Stimulated activated CD4-positive, alpha-beta T cell treated with anti-CD3 and anti-CD28 coated beads, Interleukin-4, amount 100 ng/mL, for 24 hours (primary cell): ENCODE measurements at places on chromosomes 16 and 17.

- no peak for DNase-seq
These were observed 4.7 kb upstream of the CDH15 start for GRCh38 chr16:89166696-89167424.

- peak; percentile 6 for DNase-seq
These were observed 560.6 kb downstream of the CDH13 start for GRCh38 chr16:83187405-83187804.

DNA sequence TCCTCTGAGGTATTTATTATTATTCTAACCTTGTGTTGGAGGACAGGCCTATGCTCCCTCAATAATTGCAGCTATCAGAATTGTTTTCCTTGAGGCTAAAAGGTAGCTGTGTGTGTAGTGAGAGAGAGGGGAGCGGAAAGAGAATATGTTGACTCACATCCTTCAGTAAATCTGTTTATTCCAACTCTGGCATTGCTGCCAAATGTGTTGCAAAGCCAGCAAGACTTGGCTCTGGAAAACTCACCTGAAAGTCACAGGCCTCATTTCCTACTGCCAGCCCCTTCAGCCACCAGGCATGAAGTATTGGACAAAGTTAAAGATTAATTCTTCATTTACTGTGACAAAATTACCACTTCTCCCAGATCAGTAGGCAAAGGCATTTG is 9.6 kb downstream of the CA10 start:
- no peak for DNase-seq

DNA sequence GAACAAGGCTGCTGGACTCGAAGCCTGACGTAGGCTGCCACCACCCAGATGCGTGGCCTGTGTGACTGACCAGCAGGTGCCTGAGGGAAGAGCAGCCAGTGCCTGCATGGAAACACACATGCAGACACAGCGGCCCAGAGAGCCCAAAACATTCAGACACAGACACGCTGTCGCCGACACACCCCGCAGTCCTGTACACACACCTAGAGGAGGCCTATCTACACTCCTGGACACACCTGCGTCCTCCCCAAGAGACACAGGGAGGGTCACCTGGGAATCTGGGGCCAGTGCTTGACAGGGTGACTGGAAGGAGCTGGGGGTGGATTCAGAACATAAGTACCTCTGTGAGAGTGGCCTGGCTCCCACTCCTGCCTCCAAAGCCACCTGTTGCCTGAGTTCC is 6.1 kb upstream of the TSPOAP1 start:
- no peak for DNase-seq

GRCh38 chr17:66885417-66885816 is 50.5 kb downstream of the CACNG5 start:
- DNase-seq: no peak

DNA sequence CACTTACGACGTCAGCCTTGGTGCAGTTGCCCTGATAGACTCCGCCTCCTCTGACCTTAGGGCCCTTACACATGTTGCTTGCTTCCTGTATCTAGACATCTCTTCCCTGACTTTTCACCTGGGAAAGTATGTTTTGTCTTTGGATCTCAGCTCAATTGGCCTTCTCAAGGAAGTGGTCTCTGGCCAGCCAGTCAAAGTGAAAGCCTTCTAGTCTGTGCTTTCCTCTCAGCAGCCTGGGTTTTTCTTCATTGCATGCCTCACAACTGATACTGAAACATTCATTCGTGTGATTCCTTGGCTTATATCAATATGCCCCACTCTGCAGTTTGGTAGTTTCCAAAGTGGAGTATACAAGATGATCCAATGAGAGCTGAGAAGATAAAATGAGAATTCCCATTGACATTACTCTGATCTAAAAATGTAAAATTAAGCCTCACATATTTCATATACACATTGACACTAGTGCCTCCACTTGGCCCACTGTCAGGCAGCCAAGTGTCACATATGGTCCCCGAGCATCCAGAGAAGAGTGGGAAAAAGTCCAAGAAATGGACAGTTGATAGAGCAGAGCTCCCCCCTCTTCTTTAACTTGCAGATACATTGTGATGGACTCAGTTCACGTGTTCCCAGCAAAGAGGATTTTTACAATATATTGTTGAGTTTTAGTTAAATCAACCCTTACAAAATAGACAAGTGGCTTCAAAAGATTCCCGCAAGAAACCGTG is 371.2 kb upstream of the ASIC2 start:
- DNase-seq: no peak

DNA sequence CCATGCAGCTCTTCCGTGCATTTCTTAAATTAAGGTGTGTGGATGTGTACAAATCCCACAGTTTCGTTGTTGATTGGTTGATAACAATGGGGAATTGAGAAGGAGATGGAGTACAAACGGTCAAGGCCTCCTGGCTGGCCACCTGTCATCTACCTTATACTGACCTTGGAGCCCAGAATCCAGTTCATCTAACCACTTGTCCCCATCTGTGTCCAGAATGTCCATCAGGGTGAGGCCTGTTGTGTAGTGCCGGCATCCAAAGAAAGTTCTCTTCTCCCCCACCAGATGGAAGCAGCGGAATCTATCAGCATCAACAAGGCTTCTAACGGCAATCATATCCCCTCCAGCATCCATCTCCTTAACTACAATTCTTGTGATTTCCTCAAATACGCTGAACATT is 1.5 kb downstream of the GSDMB start:
- DNase-seq: no peak

DNA sequence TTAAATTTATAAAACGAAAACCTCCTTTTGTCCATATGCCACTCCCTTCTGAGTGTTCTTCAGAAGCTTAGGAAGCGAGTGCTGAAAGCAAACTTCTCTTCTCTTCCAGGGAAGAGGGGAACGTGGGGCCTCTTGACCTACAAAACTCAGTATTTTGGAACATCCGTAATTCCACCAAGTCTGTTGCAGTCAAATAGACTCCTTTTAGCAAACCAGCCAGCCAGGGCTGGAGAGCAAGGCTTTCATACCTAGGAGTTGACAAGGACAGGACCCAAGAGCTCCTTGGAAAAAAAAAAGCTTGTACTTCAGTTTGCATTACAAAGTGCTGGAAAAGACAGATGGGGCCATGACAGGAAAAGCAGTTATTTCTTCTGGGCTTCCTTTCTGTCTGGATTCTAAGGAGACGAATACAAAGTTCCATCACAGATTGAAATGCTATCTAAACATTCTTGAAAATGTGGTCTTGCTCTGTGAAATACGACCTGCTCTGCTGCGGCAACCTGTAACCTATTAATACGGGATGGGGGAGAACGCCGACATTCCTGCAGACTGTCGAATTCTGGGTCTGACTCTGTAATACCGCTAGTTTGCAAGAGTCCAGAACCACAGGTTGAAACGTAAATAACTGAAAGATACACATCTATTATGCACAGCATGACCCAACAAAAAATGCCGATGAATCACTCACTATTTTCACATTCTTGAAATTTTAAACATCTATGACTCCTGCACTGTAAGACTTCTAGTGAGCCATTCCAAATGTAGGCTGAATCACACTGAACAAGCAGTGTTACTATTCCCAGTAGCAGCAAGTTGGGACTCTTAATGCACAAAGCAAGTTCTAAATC is 20.6 kb downstream of the VPS53 start:
- DNase-seq: no peak

- no peak for DNase-seq
These were observed 23.4 kb downstream of the NUP85 start for GRCh38 chr17:75228847-75229246.

DNA sequence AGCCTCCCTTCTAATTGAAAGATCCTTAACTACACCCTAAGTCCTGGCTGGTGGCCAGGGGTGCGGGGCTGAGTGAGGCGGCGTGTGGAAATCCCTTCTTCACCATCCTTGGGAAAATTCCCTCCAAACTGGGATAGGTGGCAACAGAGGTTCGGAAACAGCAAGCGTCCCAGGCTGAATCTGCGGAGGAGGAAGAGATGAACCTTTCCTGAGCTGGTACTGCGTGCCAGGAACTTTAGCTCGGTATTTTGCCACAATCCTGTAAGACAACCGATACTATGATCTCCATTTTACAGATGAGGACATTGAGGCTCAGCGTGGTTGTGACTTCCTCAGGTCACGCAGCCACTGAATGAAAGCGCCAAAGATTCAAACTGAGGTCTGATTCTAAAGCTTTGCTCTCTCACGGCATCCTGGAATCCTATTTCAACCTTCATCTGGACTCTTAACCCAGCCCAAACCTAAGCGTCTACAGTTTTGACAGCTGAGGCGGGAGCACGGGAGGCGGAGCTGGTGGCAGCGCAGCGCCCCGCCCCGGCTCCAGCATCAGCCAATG is 583 bp upstream of the CYLD start:
- no peak for DNase-seq

DNA sequence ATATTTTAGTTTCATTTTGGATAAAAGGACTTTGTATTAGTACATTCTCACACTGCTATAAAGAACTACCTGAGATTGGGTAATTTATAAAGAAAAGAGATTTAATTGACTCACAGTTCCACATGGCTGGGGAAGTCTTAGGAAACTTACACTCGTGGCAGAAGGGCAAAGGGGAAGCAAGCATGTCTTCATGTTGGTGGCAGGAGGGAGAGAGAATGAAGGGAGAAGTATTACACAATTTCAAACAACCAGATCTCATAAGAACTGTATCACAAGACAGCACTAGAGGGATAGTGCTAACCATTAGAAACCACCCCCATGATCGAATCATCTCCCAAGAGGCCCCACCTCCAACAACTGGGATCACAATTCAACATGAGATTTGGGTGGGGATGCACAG is 142.9 kb downstream of the USP31 start:
- no peak for DNase-seq

DNA sequence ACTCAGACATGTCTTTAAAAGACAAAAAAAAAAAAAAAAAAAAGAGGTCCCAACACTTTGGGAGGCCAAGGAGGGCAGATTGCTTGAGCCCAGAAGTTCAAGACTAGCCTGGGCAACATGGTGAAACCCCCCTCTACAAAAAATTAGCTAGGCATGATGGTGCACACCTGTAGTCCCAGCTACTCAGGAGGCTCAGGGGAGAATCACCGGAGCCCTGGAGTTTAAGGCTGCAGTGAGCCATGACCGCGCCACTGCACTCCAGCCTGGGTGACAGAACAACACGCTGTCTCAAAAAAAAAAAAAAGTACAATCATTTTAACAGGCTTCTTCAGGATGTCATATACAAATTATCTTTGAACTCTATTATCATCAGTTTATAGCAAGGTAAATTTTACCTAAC is 22.0 kb downstream of the C16orf87 start:
- no peak for DNase-seq
